ENCODE measurements at places on chromosomes 6 and 20. TPM values are rescaled to one million over a fixed set of nuclear protein-coding genes. Genes with fewer than 3 reads are reported as not detected.

DNA sequence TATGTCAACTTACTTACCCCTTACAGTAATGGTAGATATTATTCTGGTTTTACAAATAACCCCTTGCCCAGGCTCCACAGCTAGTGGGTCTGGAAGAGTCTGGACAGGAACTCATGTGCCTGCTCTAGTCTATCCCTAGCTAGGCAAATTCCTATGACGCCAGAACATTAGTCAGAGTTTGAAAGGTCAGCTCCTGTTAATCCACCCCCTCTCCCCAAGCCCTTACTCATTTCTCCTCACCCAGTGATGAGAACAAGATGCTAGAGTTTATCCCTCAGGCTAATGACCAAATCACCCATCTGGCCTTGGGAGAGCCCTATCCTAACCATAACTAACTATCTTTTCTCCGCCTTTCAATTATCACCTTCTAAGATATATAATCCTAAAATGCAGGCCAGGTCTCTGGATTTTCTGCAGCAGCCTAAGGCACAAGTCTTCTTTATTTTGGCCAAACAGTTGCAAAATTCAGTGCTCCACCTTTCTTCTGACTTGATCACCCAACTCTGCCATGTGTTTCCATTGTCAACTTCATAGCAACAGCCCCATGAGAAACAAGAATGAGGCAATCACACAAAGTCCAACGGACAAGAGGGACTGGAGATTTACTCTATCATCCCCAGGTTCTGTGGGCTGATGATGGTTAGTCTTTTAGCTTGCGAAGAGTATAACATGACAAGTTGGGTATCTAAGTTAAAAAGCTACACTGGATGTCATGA, 113.3 kb downstream of the TASP1 start:
- DNase-seq = no peak

DNA sequence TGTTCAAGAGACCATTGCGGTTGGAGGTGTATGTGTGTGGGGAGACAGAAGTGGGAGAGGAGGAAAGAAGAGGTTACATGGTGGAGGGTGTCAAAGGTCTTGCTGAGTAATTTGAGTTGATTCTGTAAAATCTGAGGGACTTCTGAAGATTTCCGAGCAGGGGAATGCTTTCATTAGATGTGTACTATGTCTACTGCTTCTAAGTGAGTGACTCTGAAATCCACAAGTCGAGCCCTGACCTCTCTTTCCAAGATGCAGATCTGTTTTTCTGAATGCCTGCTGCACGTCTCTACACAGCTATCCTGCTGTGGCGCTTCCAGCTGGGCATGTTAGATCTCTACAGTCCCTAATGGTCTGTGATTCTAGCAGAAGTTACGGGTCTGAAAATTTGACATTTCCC, 209.8 kb downstream of the ATXN1 start:
- no peak for DNase-seq

DNA sequence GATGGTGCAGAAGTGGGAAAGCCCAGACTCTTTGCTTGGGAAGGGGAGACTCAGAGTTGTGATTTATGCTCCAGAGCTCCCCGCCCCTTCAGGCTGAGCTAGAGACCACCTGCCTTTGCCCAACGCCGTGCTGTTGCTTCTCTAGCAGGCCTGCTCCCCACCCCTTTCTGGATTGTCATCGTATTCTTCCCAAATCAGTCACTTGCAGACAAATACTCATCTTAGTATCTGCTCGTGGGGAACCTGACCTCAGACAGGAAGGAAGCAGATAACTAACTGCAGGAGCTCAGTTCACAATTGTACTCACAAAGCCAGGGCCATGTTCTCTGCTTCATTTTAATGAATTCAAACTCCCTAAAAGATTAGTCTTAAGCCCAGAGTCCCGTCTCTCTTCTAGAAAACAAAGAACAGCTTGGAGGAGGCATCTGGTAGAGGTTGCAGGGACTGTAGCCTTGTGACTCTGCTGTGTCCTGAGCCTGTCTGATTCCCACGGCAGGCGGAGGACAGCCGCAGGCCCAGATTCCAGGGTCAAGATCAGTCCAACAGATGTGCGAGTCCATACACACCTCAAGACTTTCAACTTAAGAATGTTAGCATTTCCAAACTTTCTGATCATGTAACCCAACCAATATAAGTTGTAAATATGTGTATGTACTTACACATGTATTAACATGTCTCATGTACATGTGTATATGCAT, 57.2 kb upstream of the GGTLC1 start:
- no peak for DNase-seq

GRCh38 chr6:98920904-98921431, 26.8 kb downstream of the FBXL4 start:
- DNase-seq = no peak

- DNase-seq = no peak
Observed at GRCh38 chr20:15287329-15287728, 949.9 kb upstream of the FLRT3 start.

HUS1B gene
- 0.75 TPM for total RNA-seq

PABPC1L gene
- 60.9 TPM for total RNA-seq

Data from H1 (cell line).